ENCODE measurements at places on chromosomes 11 and 22. TPM values are rescaled to one million over a fixed set of nuclear protein-coding genes. Genes with fewer than 3 reads are reported as not detected.

GRCh38 chr11:2713094-2713493, 13.3 kb upstream of the KCNQ1OT1 start:
- no peak for DNase-seq

- DNase-seq, result peak; percentile 57
Measured at GRCh38 chr11:121112498-121113455, 11.7 kb downstream of the TECTA start.

- peak; percentile 27 for DNase-seq
Measured at GRCh38 chr11:17479284-17480214, 2.9 kb upstream of the ABCC8 start.

DNA sequence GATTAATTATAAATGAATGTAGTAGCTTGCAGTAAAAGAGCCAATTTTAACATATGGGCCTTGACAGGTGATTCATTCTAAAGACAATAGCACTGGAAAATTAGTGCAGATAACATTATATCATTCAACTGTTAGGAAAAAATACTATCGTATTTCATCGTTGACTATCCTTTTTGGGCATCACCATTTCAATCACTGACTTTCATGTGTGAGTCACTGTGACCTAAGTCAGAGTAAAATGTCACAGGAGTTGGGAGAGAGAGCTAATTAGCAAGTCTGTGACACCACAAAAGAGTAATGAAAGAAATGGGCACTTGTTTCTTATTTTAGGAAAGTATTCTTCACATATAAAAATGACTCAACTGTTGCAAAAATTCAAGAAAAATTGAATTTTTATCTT, 253.8 kb upstream of the CNTN5 start:
- DNase-seq, result no peak

DNA sequence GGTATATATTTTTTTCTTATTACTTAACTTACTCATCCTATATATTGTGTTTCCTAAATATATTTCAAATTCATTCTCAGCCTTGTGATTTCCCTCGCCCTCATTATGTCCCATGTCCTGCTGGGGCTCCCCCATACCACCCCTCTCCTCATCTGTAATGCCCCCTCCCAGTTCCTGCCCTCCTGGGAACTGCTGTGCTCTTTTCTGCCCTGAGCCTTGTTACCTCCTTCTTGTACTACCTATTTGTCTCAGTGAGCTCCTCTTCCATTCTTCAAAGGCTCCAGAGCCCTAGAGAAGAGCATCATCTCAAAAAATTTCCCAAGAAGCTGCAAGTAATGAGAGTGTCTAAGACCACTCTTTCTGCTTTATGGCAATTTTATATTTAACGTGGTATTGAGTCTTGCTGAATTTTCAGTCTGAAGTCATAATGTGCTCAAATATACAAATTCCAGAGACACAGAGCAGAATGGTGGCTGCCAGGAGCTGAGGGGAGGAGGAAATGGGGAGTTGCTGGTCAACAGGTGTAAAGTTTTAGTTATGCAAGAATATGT, 66.5 kb upstream of the TOP3B start:
- DNase-seq, result no peak

DNA sequence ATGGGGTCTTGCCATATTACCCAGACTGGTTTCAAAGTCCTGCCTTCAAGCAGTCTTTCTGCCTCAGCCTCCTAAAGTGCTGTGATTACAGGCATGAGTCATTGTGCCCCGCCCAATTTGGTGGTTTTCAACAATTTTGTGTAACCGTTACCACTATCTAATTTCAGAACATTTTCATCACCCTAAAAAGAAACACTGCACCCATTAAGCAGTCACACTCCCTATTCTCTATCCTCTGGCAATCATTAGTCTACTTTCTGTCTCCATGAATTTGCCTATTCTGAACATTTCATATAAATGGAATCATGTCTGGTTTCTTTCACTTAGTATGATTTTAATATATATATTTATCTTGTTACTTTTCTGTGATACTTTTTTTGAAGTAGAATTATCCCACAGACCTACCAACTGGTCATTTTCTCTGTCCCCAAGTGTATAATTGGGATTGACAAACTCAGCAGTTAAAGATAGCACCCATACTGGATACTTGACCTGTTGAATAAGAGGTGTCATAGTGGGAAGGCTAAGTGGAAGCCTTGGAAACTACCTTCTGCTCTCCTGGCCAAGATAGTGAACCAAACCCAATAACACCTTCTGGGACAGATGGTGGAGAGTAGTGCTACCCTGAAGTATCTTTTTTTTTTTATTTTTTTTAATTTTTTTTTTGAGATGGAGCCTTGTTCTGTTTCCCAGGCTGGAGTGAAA, 64.8 kb downstream of the STIM1 start:
- DNase-seq, result peak; percentile 82

DNA sequence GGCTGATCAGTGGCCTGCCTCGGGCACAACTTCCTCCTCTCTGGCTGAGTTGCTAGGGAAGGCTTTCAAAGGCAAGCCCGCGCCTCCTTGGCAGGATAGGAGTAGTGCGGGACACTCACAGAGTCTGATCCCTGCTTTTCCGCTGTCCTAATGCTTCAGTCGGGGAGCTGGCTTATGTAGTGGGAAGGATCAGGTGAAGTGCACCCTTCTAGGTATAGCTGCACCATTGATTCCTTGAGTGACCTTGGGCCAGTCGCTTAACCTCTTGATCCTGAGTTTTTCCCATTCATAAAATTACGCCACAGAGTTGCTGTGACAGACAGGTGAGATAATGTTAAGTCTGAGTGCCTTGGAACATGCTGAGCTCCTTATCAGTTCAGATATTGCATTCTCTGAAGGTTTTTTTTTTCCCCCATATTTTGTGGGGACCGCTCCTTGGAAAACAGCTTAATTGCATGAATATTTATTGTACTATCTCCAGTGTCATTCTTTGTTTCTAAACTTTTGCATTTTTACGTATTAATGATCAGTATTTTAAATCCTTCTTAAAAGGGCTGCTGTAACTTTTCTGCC, 961 bp downstream of the IPO7 start:
- DNase-seq, result peak; percentile 40

GRCh38 chr11:116366980-116367645, 405.7 kb downstream of the BUD13 start:
- peak; percentile 82 for DNase-seq

DNA sequence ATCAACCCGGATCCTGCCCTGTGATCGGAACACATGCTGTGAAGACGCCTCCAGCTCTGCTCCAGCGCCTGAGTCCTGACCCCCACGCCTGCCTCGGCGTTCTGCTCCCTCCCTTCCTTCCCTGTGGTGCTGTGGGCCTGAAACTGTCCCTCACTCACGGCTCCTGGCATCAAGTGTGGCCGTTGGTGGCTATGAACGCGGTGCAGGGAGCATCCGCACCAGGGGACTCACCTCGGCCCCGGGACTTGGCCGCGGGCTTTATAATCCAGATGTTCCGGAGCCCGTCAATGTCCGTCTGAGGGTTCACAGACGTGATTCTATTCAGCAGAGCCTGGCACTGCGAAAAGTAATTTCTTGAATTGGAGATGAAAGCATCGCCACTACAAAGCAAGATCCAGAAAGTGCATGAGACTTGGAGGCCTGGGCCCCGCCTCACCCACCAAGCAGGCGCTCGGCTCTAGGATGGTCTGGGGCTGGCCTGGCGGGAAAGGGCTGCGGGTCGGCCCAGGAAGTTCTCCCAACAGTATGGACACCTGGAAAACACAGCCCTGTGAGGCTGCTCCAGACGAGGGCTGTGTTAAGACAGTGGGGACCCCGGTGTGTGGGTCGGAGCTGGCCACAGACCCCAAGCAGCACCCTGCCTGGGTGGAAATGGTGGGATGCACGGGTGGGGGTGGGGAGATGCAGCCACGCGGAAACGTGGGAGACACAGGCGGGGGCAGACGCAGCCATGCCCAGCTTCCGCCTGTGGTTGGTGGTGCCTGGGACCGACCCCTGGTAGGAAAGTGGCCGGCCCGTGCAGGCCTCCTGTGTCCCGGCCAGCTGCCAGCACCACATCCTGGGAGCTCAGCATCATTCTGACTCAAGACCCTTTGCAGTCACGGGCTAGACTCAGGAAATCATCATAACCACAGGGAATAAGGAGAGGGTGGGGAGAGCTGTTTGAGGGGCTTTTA, 21.8 kb upstream of the IL17REL start:
- no peak for DNase-seq

DNA sequence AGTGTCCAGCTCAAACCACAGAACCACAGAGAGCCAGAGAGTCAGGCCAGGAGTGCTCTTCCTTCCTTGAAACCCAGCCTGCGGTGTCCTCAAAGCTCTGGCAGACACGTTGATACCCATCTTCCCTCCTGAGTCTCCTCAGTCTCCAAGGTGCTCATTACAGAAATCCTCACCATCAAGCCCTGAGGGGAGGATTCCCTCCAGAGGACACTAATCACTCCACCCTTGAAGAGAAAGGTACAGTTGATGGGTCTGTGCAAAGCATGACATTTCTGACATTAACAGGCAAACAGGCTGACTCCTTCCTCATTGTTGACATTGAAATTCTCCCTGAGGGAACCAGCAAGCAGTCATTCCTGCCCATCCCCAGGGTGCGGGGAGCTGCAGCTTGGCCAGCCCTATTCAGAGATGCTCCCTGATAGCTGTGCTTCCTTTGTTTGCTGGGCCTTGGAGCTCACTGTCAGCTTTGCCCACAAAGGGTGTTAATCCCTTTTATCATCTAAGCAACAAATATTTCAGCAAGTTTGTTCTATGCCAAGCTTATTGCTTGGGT, 101.7 kb upstream of the CSNK2A3 start:
- DNase-seq, result no peak

- DNase-seq, result no peak
Measured at GRCh38 chr22:21073482-21073881, 27.7 kb downstream of the LRRC74B start.

- no peak for DNase-seq
Measured at GRCh38 chr11:115769891-115770290, 265.7 kb upstream of the CADM1 start.

- peak; percentile 95 for DNase-seq
Measured at GRCh38 chr11:57322256-57323166, 2.2 kb downstream of the TNKS1BP1 start.

GRCh38 chr11:64878223-64878493, 263 bp downstream of the EHD1 start:
- no peak for DNase-seq

- no peak for DNase-seq
Measured at GRCh38 chr11:31875866-31876560, 64.9 kb upstream of the PAX6 start.

- DNase-seq, result no peak
Measured at GRCh38 chr11:703506-703905, 2.5 kb upstream of the EPS8L2 start.

GRCh38 chr11:62805961-62806441, 761 bp upstream of the NXF1 start:
- DNase-seq, result no peak

GRCh38 chr11:101115671-101116160, 13.9 kb downstream of the PGR start:
- DNase-seq, result no peak

DNA sequence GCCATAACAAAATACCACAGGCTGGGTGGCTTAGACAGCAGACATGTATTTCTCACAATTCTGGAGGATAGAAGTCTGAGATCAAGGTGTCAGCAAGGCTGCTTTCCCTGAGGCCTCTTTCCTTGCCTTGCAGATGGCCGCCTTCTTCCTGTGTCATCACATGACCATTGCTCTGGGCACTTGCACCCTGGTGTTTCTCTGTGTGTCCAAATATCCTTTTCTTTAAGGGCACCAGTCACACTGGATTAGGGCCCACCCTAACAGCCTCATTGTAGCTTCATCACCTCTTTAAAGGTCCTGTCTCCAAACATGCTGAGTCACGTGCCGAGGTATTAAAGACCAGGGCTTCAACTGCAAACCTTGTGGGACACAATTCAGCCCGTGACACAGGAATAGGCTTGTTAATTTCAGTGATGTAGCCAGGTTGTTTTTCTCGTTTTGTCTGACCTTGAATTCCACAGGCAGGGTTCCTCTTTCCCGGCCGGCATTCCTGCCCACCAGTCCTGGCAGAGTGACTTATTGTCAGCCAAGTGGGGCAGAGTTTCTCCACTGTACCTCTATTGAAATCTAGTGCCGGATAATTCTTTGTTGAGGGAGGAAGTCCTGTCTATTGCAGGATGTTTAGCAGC, 100.1 kb downstream of the KCNQ1OT1 start:
- peak; percentile 4 for DNase-seq

DNA sequence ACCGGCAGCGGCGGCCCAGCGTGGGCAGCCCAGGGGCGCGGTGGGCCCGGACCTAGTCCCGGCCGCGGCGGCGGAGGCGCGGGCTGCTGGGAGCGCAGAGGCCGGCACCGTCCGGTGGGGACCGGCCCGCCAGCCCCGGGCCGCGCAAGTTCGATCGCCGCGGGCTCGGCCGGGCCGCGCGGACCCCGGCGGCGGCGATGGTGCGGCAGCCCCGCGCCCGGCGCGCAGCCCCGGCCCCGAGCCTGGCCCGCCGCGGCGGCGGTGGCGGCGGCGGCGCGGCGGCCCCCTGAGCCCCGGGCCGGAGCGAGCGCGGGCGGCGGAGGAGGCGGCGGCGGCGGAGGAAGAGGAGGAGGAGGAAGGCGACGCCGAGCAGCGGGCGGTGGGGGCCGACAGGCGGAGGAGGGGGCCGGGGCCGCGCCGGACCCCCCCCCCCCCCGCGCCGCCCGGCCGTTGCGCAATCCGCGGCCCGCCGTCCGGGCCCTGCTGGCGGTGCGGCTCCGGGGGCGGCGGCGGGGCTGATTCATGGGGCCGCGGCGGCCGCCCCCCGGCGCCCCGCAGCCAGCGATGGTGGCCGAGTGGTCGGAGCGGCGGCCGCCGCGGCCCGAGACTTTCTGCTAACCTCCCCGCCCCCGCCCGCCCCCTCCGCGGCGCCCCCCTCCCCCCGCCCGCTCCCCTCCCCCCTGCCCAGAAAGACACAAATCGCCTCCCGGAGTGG, 1251.9 kb downstream of the BRD1 start:
- no peak for DNase-seq

Gene OAF
- 9.0 TPM for total RNA-seq

Gene PANX3
- total RNA-seq, result not detected

Gene OPCML
- not detected for total RNA-seq

Gene CCDC188
- total RNA-seq, result not detected

Gene GGT1
- total RNA-seq, result 2.9 TPM

Measured in bronchial epithelial cell (primary cell).